Activated CD4-positive, alpha-beta T cell treated with anti-CD3 and anti-CD28 coated beads for 48 hours (primary cell): ENCODE measurements at places on chromosomes 2 and 18.

DNA sequence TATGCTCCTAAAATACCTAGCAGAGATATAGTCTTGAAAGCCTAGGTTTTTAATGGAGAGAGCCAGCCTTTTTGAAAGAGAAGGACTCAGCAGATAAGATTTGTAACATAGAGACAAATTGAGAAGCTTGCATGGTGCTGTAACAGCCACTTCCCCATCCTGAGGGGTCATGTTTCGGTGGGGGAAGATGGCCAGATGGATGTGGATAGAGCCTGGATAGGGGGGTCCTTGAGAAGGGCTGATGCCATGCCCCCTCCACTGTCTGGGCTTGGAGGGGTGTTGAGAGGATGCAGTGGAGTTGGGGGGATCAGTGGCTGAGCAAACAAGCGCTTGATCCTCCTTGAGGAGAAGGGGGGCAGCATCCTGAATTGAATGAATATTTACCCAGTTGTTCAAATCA is 178.0 kb upstream of the HS6ST1 start:
- no peak for DNase-seq

DNA sequence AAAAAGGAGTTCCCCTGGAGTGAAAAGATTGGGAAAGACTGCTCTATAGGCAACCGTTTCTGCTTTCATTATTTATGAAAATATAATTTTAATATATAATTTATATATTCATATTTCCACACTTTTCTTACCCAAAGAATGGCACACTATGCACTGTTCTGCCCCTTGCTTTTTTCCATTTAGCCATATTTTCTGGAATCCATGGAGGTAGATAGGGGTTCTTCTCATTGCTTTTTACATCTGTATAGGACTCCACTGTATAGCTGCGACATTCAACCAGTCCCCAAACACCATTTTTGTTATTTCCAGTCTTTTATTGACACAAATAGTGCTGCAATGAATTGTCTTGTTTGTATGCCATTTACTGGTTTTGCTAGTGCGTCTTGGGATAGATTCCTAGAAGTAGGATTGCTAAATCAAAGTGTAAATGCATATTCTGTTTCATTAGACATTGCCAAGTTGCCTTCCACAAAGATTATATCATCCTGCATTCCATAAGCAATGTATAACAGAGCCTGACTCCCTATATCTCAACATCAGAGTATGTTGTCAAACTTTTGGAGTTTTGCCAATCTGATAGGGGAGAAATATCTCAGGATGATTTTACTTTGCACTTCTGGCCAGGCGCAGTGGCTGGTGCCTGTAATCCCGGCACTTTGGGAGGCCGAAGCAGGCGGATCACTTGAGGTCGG is 26.6 kb upstream of the TCF7L1 start:
- DNase-seq = no peak

DNA sequence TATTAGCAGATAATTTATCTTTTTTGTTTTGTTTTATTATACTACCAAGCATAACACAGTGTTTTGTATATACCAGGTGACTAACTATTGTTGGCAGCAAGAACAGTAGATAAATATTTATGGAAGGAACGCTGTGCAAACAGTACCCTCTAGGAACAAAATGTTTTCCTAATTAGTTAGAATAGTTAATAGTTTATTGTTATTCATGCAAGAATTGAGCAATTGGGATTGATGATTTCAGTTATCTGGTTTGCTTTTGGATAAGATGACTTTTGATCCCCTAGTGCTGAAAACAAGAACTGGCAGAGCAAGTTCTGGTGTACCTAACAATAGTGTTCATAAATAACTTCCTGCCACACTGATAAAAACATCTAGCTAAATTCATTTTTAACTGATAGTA is 323.3 kb downstream of the TGIF1 start:
- DNase-seq = no peak

GRCh38 chr2:45269149-45269793 is 260.0 kb upstream of the SIX2 start:
- no peak for DNase-seq

DNA sequence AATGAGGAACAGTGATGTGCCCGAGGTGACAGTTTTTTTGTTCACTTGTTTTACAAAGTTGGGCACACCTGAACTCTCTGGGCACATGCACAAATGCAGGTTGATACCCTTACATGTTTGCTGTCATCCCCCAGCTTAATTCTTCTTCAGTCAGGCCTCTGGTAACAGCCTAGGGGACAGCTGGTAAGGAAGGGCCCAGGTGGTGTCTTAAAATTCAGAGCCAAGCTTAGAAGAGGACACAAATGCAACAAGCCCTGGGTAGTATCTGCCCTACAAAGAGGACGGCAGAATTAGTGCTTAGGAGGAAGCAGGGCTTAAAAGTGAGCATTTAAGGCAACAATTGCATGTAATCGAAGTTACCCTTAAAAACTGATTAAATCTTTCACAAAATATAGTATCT is 171.9 kb upstream of the ACAA2 start:
- DNase-seq = no peak

GRCh38 chr18:30376515-30376914 is 666.0 kb downstream of the DSC3 start:
- DNase-seq = no peak

- DNase-seq = no peak
Observed at GRCh38 chr2:239040152-239040761, 192.4 kb downstream of the TWIST2 start.

DNA sequence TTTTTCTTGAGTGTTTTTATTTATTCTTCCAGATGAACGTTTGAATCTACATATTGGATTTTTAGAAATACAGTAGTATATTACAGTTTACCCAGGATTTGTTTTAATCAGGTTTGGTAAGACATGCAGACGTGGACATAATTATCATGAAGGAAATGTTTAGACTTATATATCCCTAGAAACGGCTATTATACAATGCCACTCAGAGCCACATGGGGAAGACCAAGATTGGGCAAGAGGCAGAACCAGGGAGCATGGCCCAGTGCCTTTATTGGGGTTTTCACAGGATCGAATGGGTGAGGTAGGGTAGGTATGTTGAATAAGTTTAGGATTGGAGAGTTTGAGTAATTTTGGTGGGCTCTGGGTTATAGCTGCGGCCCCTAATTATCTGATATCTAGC is 212.2 kb downstream of the CAMKMT start:
- DNase-seq = no peak

GRCh38 chr2:67792191-67792590 is 270.6 kb downstream of the C1D start:
- DNase-seq = no peak

DNA sequence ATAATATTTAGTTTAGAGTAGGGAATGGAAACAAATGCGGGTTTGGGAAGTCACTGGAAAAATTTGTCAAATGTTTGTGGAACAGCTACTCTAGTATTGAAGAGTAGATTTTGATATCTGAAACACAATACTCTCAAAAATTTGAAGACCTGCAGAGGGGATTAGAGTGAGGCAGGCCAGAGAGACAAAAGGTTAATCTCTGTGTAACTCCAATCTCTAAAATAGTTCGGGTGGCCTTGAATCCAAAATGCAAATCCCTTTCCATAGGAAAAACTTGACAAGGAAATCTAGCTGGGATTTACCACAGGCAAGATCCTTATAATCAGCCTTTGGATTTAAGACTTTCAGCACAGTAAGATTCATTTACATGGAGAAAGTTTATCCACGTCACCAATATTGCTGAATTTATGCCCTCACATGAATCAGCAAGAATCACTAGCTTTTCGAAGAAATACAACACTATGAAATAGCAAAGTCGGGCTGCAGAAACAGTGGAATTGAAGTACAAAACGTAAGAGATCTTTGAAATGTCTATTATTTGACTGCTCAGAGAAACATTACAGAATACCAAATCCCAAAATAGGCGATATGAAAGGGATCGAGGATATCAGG is 423.7 kb upstream of the ZNF804A start:
- DNase-seq = no peak

DNA sequence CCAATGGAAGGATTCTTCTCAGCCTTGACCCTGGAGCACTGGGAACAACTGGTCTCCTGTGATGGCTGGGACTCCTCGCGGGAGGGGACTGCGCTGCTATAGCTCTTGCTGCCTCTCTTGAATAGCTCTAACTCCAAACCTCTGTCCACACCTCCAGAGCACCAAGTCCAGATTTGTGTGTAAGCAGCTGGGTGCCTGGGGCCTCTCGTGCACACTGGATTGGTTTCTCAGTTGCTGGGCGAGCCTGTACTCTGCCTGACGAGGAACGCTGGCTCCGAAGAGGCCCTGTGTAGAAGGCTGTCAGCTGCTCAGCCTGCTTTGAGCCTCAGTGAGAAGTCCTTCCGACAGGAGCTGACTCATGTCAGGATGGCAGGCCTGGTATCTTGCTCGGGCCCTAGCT is 28.8 kb downstream of the LIPG start:
- no peak for DNase-seq

DNA sequence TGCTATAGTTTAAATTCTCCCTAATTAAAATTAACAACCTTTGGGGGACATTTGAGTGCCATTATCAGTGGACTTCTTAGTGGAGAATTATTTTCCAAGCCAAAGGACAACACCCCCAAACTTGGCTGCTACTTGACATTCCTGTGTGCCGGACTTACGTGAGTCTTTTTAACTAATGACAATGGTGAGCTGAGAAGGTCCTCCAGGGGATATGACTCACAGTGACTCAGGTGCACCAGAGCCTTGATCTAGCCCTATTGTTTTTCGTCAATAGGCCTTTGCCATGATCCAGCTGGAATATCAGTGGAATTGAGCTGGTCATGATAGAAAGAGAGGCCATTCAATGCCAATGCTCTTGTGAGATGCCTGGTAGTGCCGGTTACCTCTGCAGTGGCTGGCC is 118.1 kb upstream of the CXCR4 start:
- no peak for DNase-seq

DNA sequence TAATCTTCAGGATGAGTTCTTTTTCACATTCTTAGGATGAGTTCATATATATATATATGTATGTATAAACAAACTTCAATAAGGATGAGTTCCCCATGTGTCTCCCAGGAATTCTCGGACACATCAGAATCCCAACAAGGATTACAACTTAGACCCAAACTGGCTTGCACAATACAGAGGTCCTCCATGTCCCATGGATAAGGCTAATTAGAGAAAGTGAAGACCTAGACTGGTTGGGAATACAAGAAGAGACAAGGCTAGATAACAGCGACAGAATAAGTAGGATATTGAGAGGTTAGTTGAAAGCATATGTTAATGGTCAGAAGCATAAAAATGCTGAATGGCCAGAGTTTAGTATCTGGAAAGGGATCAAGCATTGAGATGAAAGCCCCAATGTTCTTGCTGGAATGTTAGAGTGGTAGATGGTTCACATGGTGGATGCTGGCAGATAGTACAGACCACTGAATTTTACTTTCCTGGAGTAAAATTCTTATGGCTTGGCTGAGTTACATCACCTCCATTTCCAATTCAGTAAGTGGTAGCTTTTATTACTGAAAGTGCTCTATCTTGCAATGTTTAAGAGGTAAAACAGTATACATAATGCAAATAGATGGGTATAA is 154.9 kb upstream of the EPHA4 start:
- DNase-seq = no peak

DNA sequence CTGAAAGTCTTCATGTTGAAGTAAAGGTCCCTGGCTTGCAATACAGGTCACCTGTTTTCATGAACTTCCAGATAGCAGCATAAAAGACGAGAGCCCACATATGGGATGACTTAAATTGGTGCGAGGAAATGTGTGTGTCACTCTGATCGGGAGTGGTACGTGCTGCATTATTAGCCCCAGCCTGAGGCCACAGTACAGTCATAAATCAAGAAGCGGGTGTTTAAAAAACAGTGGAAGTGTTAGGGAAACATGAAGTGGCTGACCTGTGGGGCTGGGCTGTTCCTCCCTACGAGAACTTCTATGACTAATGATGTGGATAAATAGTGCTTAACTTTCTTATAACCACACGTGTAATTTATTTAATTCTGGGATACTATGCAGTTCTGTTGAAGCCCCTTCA is 24.4 kb downstream of the RDH14 start:
- no peak for DNase-seq

GRCh38 chr2:73850009-73850408 is 21.2 kb downstream of the STAMBP start:
- DNase-seq = no peak

DNA sequence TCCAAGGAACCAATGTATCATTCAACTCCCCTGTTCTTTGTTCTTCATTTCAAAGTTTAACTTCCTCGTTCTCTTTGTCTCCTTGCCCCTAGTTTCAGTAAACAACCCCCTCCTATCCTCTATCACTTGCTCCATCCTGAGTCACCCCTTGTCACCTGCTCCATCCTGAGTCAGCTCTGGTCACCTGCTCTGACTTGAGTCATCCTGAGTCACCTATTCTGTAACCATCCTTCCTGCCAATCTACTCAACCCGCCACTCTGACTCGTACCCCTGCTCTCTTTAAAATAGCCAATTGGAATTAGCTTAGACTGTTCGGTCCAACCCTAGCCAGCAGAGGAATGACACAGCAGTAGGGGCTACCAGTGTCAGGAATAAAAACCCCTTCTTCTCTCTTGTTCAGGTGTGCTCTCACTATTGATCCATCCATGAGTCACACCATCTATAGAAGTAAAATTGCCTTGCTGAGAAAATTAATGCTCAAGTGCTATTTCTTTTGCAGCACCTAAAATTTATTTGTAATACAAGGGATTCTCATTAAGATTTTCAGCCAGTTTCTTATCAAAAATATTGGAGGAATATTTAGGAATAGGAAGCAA is 326.8 kb downstream of the AKAIN1 start:
- peak; percentile 2 for DNase-seq

- DNase-seq = no peak
Observed at GRCh38 chr2:80407377-80407776, 102.8 kb upstream of the LRRTM1 start.

GRCh38 chr2:128362889-128363228 is 44.2 kb upstream of the HS6ST1 start:
- DNase-seq = no peak

- DNase-seq = peak; percentile 90
Observed at GRCh38 chr18:9017167-9017904, 85.2 kb upstream of the NDUFV2 start.

GRCh38 chr18:23563377-23564043 is 22.8 kb downstream of the NPC1 start:
- peak; percentile 8 for DNase-seq

DNA sequence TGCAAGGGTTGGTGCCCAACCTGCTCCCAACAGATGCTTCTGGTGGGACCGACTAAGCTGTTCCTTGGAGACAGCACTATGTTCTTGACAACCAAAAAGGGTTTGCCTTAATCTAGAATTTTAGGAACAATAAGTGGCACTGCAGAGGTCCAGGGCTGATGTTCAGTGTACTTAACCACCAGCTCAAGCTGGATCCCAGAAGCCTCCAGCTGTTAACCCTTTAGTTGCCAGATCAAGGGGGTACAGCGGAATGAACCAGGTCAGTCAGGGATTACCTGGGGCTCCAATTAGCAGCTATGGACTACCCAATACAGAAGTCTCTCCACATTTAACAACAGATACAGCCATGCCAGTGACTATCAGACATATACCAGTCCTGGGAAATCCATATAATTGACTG is 3.5 kb downstream of the GPR75 start:
- no peak for DNase-seq

DNA sequence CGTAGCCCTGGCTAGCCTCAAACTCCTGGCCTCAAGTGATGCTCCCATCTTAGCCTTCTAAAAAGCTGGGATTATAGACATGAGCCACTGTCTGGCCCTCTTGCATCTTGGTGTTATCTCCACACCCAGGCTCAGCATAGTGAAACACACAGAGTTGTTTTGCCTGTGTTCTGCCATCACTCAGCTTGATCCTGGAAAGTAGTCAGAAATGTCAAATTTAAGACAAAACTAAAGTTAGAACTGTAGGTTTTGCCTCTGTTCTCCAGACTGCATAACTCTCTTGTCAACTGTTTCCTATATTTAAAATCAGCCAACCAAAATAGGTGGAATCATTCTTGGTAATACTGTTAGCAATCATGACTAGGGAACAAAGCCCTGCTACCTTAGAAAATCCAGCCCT is 72.1 kb upstream of the GULP1 start:
- DNase-seq = no peak

- DNase-seq = no peak
Observed at GRCh38 chr18:60538891-60539290, 166.3 kb upstream of the MC4R start.
